ENCODE measurements at places on chromosomes 1 and 21. TPM values are rescaled to one million over a fixed set of nuclear protein-coding genes. Genes with fewer than 3 reads are reported as not detected.

GRCh38 chr1:62315387-62315786, 3.8 kb downstream of the KANK4 start:
- no peak for DNase-seq

- DNase-seq, result peak; percentile 2
Measured at GRCh38 chr1:1207571-1207892, 1.1 kb upstream of the TNFRSF18 start.

DNA sequence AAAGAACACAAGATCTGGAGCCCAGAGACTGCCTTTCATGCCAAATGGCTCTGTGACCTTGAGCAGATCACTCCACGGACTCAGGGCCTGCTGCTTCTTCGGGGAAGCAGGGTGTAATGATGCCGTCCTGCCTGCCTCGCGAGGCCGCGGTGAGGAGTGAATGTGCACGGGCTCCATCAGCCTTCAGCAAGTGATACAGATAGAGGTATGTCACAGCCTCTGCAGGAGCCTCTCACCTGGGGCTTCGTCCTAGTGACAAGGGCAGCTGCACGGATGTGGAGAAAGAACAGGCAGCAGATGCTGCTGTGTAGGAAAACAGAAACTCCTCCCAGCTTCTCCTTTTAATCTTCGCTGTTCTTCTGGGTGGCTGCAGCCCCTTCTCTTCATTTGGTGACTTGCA, 127.5 kb downstream of the KCNN3 start:
- DNase-seq, result no peak

DNA sequence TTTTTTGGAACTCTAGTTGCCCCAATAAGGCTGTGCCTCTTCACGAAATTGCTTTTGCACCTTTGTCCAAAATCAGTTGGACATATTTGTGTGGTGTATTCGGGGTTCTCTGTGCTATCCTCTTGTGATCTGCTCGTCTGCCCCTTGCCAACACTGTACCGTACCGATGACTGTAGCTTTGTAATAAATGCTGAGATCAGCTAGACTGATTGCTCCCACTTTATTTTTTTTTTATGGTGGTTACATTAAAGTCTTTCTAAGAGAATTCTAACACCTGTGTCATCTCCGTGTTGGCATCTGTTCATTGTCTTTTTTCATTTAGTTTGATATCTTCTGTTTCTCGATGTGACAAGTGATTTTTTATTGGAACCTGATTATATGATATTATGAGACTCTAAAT, 94.1 kb downstream of the ADARB1 start:
- no peak for DNase-seq

- DNase-seq, result no peak
Measured at GRCh38 chr1:115911294-115911693, 65.0 kb upstream of the SLC22A15 start.

DNA sequence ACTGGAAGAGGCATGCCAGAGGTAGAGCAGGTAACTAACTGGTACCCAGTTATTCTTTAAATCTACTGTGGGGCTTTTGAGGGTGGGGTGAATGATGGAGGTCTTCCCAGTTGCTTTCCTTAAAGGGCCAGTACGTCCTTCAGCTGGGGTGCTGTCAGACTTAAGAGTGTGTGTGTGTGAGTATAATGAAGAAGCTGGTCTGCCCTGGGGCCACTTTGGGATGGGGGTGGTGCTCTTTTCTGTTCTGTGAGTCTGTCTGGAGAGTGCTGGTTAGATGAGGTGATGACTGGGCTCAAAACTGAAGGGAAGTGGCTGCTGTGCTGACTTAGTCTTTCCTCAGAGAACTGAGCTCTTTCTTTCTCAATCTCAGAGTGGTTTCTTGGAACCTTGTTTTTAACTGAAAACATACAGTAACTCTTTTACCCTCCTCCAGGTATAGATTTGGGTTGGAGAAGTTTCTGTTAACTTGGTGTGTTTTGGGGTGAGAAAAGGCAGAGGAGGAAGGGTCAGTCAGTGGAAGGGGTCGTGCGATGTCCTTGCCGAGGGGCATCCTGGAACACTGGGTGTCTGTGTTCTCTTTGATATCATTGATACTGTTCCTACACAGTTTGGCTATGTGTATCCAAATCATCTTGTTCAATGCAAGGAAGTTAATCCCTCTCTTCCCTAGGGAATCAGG, 746 bp downstream of the MACF1 start:
- DNase-seq, result no peak

GRCh38 chr1:164671323-164671965, 112.5 kb downstream of the PBX1 start:
- no peak for DNase-seq

Gene UBASH3A
- not detected for total RNA-seq

Gene PGBD2
- total RNA-seq, result 10.2 TPM

GRCh38 chr1:73097917-73098316, 815.6 kb upstream of the NEGR1 start:
- peak; percentile 77 for DNase-seq

GRCh38 chr21:42189431-42189830, 29.5 kb upstream of the ABCG1 start:
- DNase-seq, result no peak

Gene C1orf116
- total RNA-seq, result 5.3 TPM

- no peak for DNase-seq
Measured at GRCh38 chr1:46298387-46298786, 5.0 kb downstream of the LRRC41 start.

DNA sequence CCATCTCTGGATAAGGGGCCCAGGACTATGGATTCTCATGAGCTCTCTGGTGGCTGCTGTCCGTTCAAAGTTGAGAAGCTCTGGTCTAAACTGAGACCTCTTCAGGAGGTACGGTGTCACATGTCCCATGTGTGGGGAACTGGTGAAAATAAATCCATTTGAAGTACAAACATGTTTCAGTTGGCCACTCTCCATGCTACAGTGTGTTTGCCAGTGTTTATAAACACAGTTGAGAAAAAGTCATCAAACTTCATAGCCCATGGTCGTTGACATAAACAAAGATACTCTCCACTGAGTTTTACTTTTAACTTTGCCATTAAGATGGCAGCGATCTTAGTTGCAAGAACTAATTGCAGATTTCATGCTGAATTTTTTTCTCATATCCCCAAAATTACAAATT, 72.8 kb downstream of the PSMG1 start:
- no peak for DNase-seq

GRCh38 chr1:93743465-93743864, 61.8 kb upstream of the BCAR3 start:
- DNase-seq, result no peak

DNA sequence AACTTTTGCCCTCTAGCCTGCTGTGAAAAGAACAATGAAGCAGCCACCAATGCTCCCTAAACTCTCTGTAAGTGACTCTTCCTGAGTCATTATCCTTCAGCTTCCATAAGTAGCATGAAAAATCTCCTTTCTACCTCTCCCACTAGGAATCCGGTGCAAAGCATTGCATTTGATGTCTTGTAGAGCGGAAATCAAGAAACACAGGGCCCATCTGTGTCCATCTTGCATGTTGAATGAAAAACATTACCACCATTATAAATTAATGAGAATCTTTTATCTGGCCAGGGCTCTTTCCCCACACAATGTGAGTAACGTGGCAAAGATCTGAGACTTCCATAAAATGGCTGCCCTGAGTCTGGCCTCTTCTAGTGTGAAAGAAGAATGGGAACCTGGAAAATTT, 324.4 kb downstream of the ADGRL2 start:
- DNase-seq, result peak; percentile 30

GRCh38 chr21:41927727-41928409, 25.9 kb downstream of the C2CD2 start:
- DNase-seq, result no peak

DNA sequence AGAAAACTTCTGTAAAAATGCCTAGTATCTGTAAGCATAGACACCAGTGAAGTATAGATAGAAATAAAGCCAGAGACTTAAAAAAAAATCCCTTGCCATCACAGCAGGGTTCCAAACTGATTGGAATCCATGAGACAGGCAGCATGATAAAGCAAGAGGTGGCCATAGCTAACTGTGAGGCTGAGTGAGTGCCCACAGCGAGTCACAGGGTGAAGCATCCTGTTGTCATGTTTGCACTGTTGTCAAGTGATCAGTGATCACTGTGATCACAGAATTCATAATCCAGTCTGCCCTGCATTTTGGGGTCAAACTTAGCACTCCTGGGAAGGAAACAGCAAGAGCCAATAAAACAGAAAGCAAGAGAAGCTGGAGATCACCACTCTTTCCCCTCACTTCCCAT, 33.3 kb downstream of the LRRC8B start:
- DNase-seq, result peak; percentile 23

Gene PROK1
- total RNA-seq, result not detected

DNA sequence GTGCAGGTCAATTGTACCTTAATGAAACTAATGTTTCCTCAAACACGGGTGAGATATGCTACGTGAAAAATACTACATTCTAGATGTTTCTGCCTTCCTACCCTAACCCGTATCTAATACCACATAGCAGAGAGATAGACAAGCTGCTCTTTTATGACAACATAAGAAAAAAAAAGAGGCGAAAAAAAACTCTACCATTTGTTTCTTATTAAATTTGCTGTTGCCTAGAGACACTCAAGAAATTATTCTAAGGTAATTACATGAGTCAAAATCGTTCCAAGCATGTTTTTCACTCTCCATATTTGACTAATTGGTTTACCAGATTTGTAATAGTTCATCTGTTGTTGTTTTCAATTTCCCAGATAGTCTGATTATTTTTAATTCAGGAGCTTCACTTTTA, 27.4 kb downstream of the PALMD start:
- DNase-seq, result no peak

Gene ITGB2
- total RNA-seq, result 0.63 TPM

GRCh38 chr1:21319447-21320407, 29.5 kb upstream of the ECE1 start:
- no peak for DNase-seq

DNA sequence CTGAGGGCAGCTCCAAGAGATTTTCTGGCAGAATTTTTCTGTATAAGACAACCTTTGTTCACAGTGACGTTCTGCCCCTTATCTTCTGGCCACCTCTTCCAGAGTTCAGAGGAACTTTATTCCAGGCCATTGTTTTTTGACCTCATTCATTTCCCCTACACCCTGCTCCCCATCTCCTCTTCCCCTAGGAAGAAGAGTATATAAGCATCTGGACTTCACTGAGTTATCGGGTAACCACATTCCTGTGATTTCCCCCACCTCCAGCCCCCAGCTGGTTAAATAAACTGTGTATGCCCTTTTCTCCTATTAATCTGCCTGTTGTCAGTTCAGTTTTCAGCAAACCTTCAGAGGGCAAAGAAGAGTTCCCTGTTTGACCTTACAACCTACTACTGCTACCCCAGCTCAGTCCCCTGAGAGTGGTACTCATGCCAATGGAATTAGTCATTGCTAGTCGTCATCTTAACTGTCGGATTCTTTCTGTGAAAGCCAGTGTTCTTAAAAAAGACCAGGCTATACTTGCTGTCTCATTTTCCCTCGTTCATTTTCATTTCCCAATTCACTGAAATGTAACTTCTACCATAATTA, 14.3 kb upstream of the ALG14 start:
- DNase-seq, result peak; percentile 51

- no peak for DNase-seq
Measured at GRCh38 chr1:38700077-38700470, 159.5 kb downstream of the RRAGC start.

DNA sequence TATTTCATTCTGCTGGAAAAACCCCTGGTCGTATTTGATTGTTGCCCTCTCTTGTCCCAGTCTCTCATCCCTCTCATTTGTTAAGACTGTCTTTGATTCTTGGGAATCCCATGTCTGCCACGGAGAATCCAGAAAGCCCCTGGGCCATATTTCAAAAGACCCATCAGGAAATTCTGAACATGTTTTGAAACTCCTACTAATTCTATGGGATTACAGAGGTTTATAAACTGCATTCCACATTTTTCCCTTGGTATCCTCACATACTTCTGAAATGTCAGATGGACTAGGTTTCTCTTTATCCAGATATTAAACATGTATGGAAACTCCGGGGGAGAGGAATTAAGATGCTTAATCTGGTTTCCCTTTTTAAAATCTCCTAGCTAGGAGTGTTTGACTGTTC, 80.0 kb downstream of the HUNK start:
- DNase-seq, result no peak

Gene FAAP20
- 54.3 TPM for total RNA-seq

DNA sequence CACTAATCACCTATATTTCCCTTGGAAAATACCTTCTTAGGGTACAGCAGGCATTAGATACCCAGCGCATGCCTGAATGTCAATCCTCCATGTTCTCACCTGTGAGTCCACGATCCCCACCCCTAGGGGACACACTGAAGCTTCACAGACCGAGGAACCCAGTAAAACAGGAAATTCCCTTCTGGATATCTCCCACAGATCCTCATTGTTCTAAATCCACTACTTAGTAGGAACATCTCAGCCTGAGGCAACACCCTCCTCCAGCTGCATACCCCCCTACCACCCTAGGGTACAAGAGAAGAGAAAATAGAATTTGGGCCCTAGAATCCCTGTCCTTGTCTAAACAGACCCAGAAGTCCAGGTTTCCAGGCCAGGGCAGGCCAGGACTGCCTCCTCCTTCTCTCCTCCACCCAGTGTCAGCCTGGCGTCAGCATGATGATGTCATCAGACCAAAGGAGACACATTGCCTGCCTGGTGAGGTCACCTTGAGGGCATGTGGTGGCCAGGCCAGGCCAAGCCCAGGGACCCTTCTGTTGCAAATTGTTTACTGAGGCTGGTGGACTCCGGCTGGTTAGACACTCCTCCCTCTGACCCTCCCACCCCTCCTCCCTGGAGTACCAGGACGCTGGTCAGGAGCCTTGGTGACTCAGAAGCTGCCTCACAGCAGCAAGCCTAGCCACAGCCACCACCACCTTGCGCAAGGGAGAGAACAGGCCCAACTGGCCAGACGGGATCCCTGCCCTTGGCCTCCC, 6.2 kb downstream of the NECTIN4 start:
- DNase-seq, result no peak

GRCh38 chr1:54542120-54542961, 5.7 kb upstream of the ACOT11 start:
- DNase-seq, result peak; percentile 91

- DNase-seq, result peak; percentile 91
Measured at GRCh38 chr1:77687519-77687906, 5.1 kb upstream of the ZZZ3 start.

Gene PPIH
- total RNA-seq, result 71.2 TPM

Gene PER3
- total RNA-seq, result 10.4 TPM

Gene FAM43B
- total RNA-seq, result 3.6 TPM

GRCh38 chr1:209485167-209485566, 98.3 kb upstream of the CAMK1G start:
- no peak for DNase-seq

GRCh38 chr1:15152318-15153183, 996 bp upstream of the TMEM51 start:
- DNase-seq, result peak; percentile 92

- no peak for DNase-seq
Measured at GRCh38 chr21:44449473-44450363, 5.6 kb upstream of the LRRC3 start.

Gene CTSS
- not detected for total RNA-seq

Gene TNNI3K
- total RNA-seq, result not detected
